ENCODE measurements at places on chromosomes 7 and 10.

GRCh38 chr7:1437155-1437880 lies 22.0 kb downstream of the MICALL2 start:
- no peak for DNase-seq

GRCh38 chr7:22900784-22901183 lies 78.1 kb upstream of the TOMM7 start:
- DNase-seq: no peak

DNA sequence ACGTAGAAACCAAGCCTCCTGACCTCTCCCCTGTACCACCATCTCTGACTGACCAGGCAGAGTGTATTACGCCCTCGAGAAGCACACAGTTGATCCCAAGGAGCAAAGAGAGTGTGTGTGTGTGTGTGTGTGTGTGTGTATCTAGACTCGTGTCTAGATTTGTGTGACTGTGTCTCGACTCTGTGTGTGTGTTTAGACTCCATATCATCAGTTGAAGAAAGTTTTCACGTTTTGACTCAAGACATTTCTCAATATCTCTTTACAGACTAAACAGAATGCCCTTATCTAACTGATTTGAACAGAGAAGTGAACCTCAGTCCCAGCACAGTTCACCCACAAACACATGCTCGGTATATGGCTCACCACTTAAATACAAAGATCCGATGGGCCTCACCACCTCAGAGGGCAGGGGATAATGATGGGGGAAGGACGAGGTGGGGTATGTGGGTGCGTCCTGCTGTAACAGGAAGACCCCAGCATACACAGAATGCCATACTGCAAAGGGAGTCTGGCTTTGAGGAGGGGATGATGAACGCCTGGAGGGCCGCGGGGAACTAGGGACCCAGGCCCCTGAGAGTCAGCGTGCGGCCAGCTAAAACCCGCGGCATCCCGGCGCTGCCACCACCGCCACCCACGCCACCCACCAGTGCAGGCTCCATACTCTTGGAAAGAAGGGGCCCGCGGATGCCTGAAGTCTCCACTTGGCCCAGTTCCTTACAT lies 780 bp downstream of the ALDH18A1 start:
- peak; percentile 67 for DNase-seq

DNA sequence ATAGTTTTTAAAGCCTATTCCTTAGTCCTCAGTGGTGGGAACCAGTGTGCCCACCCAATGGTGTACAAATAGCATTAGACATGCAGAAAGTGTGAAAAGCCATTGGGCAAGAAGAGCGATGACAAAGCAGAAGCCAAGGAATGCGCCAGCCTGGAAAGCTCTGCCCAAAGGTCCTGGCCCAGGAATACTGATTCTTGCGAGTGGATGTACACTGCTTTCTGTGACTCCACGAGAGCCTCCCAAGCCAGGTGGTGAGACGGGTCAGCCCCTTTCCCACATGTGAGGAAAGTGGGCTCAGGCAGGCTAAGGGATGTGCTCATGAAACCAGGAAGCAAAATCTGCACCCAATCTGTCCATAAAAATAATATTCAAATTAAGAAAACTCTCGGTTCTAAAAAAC lies 106.6 kb downstream of the ADCY1 start:
- no peak for DNase-seq

DNA sequence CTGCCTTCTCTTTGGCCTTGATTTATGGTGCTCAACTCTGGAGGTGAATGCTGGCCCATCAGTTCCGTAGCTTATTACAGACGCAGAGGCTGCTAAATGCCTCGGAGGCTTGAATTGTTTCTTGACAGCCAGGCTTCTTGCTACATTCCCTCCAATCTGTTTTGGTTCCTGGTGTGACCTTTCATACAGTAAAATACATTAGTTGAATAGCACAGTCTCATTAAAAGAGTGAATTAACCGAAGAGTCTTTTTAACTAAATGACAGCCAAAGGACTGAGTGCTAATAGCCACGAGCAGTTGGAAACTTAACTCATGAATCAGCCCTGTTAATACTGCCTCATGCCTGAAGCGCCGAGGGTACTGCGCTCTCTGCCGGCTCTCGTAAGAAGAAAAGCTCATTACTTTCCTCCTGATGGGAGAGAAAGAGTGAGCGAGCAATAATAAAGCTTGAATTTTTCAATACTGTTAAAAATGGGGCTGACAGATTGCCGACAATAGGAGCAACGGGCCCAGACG lies 236.4 kb upstream of the GPR26 start:
- no peak for DNase-seq

GRCh38 chr10:10699427-10699826 lies 318.2 kb upstream of the CELF2 start:
- peak; percentile 28 for DNase-seq

DNA sequence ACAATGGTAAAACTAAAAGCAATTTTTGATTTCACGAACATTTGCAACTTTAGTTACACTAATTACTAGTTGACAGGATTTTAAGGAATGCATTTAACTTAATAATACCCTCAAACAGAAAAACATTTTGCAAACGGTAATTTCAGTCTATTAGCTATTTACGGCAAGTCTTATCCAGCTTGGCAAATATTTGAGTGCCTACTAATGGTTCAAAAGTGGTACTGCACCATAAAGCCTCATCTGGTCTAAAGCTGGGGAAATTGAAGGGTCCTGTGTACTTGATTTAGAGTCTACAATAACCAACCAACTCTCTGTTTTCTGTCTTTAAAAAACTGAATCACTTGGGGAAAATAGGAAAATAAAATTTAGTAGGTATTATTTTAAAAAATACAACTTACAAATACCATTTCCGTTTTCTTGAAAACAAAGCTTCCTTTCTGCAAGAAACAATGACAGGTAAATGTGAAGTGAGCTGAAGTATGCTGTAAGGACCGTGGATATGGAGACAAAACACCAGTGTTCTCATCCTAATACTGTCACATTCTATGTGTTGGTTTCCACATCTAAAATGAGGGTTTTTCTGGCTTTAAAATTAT lies 142.3 kb downstream of the VPS50 start:
- DNase-seq: peak; percentile 60
